ENCODE measurements at places on chromosomes 16 and 17.

- DNase-seq, result no peak
Measured at GRCh38 chr17:79814127-79814973, 17.5 kb upstream of the CBX8 start.

GRCh38 chr17:70608193-70608592, 438.9 kb downstream of the KCNJ2 start:
- no peak for DNase-seq

- DNase-seq, result peak; percentile 85
Measured at GRCh38 chr16:4802659-4803287, 340 bp upstream of the ROGDI start.

DNA sequence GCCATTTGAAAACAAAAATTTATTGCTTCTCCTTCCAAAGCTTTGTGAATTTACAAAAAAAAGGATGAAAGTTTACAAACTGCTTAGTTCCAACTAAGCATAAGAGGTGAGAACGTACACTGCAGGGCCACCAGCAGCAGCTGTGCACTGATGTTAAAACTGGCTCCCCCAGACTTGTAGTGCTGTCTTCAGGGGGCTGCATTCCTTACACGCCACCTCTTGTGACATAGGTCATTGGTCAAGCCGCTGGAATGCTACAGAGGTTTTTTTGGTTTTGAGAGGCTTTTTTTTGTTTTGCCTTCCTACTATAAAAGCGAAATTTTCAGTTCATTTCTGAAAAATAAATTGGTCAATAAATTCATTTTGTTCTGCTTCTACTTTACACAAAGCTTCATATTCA, 6.9 kb downstream of the IFT20 start:
- no peak for DNase-seq

- DNase-seq, result no peak
Measured at GRCh38 chr16:89024546-89025060, 47.6 kb upstream of the CBFA2T3 start.

DNA sequence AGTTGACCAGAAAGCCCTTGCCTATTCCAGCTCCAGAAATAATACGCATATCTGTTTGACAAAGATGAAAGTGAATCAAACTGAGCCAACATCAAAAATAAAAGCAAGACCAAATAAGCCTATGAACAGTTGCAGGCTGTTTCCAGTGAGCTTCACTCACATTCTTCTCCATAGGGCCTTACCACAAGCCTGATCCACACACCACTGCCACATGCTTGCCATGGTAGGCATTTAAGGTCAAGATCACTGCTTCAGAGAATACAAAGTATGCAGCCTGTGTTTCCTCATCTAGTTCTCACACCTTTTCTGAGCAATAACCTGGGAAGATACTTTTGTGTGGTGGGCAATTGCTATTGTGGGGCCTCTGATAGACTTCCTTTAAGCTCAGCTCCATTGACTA, 1060.2 kb downstream of the CDH11 start:
- no peak for DNase-seq

DNA sequence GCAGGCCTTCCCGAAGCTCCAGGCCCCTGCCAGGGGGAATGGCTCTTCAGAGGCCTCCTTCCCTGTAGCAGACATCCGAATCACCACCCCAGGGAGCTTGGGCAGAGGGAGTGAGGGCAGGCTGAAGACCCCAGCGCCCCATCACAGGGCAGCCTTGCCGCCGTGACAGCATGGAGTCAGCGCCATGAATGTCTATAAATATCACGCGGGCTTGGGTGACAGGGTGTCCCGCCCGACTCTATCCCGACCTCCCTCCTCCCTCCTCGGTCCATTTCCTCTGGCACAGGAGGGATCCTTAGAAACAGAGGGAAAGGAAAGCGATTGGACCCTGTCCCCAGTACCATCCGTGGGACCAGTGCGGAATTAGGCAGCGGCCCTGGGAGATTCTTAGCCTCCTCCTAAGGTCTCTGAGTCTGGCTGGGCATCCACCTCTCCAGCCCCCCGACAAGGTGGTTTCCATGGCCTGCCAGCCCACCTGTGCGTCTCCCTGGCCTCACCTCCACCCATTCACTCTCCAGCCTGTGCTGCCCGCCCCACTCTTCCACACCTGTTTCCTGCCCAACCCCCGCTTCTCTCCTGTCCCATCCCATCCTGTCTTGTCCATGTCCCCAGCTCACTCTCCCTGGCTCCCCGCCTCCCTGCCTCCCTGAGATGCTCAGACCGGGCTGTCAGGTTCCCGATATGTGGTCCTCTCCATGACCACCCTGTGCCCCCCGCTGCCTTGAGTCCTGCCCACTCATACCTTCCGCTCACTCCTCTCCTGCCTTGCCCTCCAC, 5.1 kb downstream of the ATP2A1 start:
- DNase-seq, result no peak

GRCh38 chr16:17483351-17483750, 12.6 kb upstream of the XYLT1 start:
- no peak for DNase-seq

DNA sequence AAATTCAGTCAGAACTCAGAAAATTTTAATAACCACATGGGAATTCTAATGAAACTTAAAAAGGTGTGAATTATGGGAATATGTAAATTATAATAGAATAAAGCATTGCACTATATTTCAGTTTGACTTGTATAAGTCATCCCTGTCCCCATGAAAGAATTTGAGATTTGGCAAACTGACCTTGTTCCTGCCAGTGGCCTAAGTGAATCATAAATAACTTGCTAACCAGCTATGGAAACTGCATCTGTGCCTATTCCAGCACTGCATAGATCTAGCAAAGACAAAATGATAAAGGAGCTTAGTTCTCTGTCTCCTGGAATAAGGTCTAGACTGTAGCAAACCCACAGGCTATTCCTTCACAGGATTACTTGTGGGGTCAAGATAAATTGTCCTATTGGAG, 106.8 kb upstream of the NOG start:
- no peak for DNase-seq

GRCh38 chr16:78122774-78123315, 23.4 kb downstream of the WWOX start:
- no peak for DNase-seq

- no peak for DNase-seq
Measured at GRCh38 chr17:57086069-57086930, 1.3 kb downstream of the AKAP1 start.

GRCh38 chr17:19345067-19345460, 17.5 kb downstream of the B9D1 start:
- DNase-seq, result no peak

- DNase-seq, result no peak
Measured at GRCh38 chr17:64706224-64707049, 44.3 kb upstream of the SMURF2 start.

- no peak for DNase-seq
Measured at GRCh38 chr16:89170346-89171215, 967 bp upstream of the CDH15 start.

GRCh38 chr17:18981642-18982424, 22.7 kb downstream of the FAM83G start:
- no peak for DNase-seq

DNA sequence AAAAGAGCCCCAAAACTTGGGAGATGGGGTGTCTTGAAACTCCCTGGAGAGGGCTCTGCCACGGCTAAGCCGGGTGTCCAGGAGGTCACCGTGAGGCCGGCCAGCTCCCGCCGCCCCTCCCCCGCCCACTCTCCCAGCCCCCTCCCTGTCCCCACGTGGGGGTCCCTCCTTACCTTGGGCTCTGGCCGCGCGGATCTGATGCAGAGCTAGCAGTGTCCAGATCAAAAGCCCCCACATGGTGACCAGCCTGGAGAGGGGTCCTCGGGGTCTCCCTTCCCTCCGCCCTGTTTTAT, 447 bp downstream of the SDK2 start:
- DNase-seq, result no peak

- DNase-seq, result no peak
Measured at GRCh38 chr17:45783593-45784292, 377 bp upstream of the CRHR1 start.

DNA sequence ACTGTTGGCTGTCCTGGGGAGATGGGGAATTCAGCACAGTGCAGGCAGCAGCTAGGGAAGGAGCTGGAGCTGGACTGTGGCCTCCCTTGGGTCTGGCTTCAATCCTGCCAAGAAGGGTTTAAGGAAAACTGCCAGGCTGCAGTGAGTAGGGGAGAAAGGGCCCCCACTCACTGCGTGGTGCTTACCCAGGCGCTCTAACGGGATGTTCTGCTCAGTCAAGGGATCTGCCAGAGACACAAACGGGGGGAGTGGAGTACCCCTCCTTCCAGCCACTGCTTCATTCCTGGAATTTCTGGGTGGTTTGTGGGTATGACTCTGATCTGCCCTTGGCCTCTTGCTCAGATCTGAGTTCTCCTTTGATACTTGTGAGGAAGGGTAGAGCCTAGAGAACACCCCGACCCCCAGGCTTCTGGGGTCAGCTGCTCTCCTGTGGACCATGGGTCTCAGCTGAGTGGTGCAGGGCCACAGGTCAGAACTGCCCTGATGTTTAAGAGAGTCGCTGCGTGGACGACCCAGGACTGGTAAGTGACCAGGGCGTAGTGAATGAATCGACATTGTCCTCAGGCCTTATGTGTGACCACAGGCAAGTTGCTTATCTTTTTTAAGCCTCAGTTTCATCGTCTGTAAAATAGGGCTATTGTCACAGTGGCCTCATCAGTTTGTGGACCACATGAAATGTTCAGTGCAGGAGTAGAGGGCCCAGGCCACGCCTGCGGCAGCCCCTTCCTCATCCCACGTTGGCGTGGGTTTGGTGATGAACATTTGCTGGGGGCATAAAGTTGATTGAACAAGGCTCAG, 9.6 kb downstream of the CRISPLD2 start:
- no peak for DNase-seq

DNA sequence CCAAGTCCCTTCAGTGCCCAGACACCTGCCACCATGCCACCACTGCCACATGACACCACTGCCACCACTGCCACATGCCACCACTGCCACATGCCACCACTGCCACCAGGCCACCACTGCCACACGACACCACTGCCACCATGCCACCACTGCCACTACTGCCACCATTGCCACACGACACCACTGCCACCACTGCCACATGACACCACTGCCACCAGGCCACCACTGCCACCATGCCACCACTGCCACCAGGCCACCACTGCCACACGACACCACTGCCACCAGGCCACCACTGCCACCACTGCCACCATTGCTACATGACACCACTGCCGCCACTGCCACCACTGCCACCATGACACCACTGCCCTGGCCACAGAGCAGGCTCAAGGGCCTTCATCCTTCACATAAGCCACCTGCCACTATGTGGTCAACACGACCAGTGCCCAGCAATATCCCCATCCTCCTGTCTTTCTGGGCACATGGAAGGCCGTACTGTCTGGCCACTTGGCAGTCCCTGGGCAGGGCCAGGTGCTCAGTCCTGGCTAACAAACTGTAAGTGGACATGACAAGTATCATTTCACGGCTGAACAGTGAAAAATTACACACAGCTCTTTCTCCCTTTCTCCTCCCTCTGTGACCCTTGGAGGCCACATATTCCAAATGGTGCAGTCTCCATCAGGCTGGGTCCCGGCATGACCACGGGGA, 33.1 kb downstream of the ABR start:
- DNase-seq, result no peak

- DNase-seq, result no peak
Measured at GRCh38 chr16:4693956-4694641, 737 bp downstream of the NUDT16L1 start.

- peak; percentile 54 for DNase-seq
Measured at GRCh38 chr17:7835814-7836595, 2.0 kb downstream of the KDM6B start.

GRCh38 chr16:50984688-50985087, 166.4 kb downstream of the SALL1 start:
- DNase-seq, result no peak

DNA sequence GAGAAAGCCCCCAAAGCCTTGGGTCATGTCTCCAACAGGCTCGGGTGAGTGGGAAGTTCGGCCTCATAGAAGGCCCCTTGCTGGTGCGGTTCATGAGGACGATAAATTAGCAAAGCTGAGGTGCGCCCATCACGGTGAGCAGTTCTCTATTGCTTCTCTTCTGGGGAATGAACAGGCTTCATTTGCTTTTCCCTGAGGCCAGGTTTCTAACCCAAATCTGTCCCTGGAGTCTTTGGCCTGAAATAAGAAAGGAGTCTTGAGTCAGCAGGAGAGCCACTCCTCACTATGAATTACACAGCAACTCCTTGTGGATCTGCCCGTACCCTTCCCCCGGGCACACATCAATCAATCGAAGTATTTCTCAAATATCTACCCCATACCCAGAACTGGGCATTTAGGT, 94.6 kb downstream of the YPEL2 start:
- DNase-seq, result no peak

DNA sequence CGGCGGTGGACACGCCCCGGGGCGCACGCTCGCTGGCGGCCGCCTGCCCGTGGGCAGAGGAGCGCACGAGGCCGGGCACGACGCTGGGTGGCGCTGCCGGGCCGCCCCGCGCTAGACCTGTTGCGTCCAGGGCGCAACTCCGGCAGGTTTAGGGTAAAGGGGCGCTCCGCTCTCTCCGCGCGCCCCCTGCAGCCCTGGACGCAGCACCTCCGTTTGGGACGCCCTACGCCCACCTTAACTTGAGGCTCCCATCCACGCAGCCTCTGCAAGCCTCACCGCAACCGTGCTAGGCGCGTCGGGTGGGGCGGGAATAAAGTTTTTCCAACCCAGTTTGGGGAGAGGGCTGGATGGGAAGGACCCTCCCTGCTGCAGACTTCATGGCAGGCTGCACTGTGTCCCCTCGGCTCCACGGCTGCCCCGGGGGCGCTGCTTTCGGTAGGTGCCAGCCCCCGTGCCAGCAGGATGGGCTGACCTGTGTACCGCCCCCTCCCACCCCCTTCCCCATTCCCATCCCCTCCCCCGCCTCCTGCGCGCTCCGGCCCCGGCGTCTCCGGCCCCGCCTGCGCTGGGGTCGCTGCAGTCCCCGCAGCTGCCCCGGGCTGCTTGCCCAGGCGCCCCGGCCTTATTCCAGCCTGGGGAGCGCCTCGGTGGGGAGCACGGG, at the start of gene SYT17:
TSS of gene SYT17 (plus strand) at position 531 of the 661 bp plus-strand sequence. CDS start 407 bp downstream, outside the sequence.
- peak; percentile 5 for DNase-seq

DNA sequence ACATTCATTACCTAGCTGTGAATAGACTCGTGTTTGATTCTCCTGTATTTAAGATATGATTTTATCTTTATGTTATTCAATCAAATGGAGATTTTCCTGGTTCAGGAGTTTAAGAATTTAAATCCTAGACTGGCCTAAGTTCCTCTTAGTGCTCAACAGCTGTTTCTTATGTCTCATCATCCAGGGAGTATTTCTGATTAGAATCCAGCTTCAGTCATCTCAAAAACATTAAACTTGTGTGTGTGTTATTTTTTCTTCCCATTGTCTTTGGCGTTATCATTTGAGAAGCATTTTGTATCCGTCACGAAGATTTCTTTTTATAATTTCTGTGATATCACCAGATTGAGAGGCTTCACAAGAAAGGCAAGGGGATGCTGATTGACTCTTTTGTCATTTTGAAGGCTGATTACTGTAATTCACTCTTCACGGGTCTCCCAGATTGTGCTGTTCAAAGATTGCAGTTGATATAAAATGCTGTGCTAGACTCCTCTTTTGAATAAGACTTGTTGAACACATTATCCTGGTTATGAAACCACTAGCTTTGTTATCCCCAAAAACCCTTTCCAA, 204.8 kb downstream of the CDH8 start:
- no peak for DNase-seq

Data from stimulated activated naive CD4-positive, alpha-beta T cell treated with Interleukin-2 at 50 U/mL for 16 hours (primary cell).